ENCODE measurements at places on chromosomes 1 and 21.

DNA sequence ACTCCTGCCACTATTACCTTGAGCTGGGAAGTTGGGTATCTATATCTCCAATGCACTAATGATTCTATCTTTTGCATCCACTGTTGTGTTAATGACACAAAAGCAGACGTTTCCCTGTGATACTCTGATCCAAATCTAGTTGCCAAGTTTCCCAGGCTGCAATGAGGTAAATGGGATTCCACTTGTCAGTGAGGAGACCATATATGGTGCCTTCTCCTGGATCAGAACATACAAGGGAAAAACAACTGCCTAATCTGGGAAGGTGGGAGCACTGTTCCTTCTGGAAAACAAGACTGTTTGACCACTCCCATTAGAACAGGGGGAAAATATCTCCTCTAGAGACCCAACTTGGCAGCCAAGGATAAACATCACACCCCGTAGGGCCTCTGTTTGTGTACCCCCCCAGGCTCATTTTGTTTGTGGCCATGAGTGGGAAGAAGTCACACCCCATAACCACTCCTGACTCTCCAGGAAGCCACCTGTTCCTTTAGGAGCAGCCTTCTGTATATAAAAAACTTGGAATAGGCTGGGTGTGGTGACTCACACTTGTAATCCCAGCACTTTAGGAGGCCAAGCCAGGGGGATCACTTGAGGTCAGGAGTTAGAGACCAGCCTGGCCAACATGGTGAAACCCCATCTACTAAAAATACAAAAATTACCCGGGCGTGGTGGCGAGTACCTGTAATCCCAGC, 28.5 kb upstream of the SLC6A9 start:
- no peak for DNase-seq

GRCh38 chr1:45686288-45687013, at the start of gene GPBP1L1:
Gene GPBP1L1, minus strand, starts transcription at chr1:45686533. Its CDS starts 27,446 bp downstream, at chr1:45659087.
- peak; percentile 93 for DNase-seq

- no peak for DNase-seq
Observed at GRCh38 chr1:8201331-8201861, 116.5 kb upstream of the SLC45A1 start.

GRCh38 chr1:84283381-84283780, 18.1 kb upstream of the SAMD13 start:
- no peak for DNase-seq

DNA sequence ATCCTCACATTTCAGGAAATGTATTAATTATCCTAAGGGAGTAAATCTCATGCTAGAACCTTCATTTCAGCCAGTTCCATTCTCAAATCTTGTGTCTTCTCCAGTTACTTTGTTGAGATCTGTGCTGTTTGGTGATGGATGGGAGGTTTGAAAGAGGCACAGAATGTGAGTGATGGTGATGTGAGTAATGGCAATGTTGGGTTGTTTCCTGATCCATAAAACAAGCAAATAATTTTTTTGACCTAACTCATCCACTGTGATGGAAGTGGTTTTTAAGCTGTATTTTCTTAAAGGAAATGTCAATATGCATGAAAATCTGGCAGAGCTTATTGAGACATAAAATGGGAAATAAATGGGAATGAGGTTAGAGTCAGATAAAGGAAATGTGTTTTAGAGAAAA, 214.7 kb downstream of the CHRM3 start:
- DNase-seq, result no peak

DNA sequence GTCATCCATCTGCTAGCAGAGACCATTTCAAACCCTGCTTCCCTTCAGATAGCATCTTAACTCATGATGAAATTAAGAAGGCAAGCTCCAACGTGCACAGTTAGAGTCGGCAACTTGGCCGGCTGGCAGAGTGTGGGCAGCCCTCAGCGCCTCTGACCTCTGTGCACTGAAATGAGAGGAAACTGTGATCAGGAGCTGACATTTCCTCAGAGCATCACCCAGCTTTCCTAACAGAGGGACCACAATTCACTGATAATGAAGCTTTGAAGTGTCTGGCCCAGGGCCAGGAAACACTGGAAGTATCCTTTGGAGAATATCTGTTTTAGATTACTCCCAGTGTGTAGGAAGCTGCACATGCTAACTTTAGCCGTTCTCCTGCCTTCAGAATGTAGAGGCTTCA, 145.0 kb upstream of the ZC3H11B start:
- DNase-seq, result no peak

DNA sequence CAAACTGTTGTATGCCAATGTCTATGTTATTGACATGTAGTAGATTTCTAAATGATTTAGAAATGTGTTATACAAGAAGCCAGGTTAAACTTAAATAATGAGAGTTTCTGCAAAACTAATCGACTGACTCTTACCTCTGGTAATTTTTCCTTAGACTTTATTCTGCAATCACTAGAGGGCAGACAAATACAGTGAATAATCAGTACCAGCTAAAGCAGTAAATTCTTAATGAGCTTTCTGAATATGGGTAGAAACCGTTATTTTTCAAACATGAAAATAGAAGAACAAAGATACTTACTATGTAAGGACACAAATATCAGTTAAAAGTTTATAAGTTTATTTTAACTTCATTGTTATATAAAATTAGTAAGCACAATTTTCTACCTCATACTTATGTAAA, 97.9 kb upstream of the RGS1 start:
- no peak for DNase-seq

DNA sequence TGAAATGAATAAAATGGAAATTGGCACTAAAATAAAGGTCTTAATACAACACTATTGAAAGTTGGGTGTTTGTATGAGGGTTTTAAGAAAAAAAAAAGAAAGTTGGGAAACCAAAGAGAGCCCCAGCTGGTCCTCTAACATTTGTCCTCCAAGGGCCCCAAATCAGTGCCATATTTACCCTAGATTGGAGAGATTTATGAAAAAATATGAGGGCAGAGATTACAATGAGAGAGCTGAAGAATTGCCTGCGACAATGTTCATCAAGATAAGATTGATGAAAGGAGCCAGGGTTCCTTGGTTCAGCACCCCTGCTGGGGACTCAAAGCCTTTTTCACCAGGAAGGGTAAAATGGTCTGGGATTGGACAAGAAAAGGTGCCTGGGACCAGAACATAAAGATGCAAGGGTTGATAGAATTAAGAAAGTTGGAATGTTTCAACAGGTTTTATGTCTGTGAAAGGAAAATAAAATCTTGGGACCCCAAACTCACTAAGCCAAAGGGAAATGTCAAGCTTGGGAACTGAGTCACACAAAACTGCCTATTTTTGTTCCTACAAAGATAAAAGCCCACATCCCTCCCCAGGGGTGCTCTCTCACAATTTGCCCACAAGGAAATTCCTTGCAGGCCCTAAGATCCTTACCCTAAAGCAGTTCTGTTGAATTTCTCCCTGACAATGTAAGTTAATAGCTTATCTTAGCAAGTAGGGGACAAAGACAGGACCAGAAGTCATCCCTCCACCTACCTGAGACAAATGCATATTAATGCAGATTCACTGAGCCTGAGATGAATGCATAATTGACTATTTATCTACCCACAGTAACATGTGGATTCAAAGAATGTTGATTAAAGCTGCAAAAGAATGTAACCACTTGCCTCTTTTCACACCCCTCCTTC, 26.8 kb downstream of the CBR1 start:
- DNase-seq, result no peak

- no peak for DNase-seq
Observed at GRCh38 chr21:38970765-38971164, 165.0 kb downstream of the ETS2 start.

- no peak for DNase-seq
Observed at GRCh38 chr1:40664167-40664537, 1.3 kb downstream of the RIMS3 start.

DNA sequence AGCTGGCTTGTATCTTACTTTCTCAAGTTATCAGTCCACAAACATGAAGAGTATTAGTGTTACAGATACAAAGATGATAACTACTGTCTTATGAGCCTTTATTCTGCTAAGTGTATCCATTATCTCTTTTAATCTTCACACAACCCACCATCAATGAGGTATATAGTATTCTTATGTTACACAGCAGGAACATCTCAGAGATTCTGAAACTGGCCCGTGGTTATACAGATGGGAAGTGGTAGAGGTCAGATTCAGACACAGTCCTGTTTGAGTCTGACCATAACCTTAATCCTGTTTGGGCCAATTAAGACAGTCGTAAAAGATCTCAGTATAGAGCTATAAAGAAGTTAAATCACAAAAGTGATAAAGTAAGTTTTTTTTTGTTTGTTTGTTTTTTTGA, 5.1 kb upstream of the TMEM269 start:
- DNase-seq, result no peak

- no peak for DNase-seq
Observed at GRCh38 chr21:31222142-31222541, 121.9 kb downstream of the TIAM1 start.

DNA sequence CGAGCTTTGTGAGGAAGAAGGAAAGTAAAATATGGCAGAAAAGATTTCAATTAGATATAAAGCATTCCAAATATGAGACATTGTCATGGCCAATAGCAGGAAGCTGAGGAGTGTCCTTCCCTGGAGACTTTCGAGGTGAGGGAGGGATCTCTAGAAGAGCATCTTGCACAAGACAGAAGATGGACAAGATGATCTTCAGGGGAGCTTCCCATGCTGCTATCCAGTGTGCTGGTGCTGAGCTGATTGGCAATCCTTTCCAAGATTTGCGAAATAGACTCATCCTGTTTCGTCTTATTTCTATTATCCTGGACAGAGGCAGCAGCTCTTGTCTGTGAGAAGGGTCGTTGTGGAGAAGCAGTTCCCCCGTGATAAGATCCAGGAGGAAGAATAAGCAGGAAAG, 342.0 kb upstream of the CAMK1G start:
- DNase-seq, result no peak

DNA sequence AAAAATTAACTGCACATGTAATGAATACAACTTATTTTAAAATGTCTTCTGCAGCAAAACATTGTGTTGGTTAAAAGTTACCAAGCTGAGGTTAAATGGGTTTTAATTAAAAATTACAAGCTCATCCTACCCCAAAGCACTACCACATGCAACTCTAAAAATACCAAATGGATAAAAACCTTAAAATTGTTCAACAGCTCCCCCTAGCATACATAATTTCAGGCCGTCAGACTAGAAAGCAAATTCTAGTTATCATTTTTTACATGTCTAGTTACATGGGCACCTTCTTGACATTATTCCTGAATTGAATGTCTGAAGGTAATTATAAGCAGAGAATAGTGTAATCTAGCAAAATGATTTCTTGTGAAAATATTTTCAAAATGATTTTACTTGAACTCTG, 176.5 kb downstream of the C1orf21 start:
- peak; percentile 9 for DNase-seq

GRCh38 chr1:70134148-70134547, 71.2 kb downstream of the LRRC40 start:
- DNase-seq, result no peak

- DNase-seq, result no peak
Observed at GRCh38 chr1:57463343-57463742, 39.5 kb upstream of the DAB1 start.

DNA sequence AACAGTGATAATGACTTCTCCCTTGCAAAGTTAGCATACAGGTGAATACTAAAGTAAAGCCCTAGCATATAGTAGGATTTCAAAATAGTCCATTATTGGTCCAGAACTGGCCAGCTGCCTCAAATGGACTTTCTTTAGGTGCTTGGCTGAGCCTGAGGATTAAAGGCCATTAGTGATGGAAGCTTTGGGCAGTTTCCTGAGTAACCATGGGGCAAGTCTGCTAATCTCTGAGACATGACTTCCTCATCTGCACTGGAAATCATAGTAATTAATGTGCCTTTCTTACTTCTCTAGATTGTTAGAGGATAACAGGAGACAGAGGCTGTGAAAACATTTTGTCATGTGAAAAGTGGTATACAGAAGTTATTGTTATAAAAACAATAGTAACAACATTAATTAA, 156.5 kb upstream of the UBE2U start:
- DNase-seq, result no peak

DNA sequence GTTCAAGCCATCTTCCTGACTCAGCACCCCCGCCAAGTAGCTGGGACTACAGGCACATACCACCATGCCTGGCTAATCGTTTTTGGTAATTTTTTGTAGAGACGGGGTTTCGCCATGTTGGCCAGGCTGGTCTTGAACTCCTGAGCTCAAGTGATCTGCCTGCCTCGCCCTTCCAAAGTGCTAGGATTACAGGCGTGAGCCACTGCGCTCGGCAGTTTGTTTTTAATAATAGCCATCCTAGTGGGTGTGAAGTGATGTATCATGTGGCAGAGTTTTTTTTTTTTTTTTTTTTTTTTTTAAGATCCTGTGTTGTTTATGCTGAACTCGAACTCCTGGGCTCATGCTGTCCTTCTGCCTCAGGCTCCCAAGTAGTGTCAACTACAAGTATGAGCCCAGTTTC, 51.8 kb downstream of the SPEN start:
- DNase-seq, result no peak

GRCh38 chr1:221164951-221165838, 286.0 kb downstream of the HLX start:
- no peak for DNase-seq

- DNase-seq, result peak; percentile 57
Observed at GRCh38 chr1:33007190-33008050, 29.3 kb downstream of the AK2 start.

GRCh38 chr1:37708471-37708870, 16.2 kb downstream of the CDCA8 start:
- no peak for DNase-seq

GRCh38 chr1:176884286-176884685, 280.2 kb downstream of the ASTN1 start:
- no peak for DNase-seq

GRCh38 chr1:178646821-178647220, 78.2 kb upstream of the RALGPS2 start:
- no peak for DNase-seq

DNA sequence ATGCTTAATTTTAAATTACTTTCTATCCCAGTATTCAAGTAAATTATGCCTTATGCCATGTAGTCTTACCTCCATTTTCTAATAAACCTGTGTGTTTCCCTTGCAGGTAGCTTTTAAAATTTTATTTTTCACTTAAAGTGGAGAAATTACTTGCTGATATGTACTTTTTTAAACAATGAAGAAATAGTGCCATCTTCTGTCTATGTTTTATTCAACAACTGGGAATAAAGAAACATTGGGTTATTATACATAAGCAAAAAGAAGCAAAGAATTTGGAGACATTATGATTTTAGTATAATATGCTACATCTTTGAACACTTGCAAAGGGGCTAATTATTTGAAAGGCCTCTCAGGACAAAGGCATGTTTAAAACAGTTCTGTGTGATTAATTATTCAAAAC, 1912.9 kb downstream of the MRPL39 start:
- DNase-seq, result no peak

DNA sequence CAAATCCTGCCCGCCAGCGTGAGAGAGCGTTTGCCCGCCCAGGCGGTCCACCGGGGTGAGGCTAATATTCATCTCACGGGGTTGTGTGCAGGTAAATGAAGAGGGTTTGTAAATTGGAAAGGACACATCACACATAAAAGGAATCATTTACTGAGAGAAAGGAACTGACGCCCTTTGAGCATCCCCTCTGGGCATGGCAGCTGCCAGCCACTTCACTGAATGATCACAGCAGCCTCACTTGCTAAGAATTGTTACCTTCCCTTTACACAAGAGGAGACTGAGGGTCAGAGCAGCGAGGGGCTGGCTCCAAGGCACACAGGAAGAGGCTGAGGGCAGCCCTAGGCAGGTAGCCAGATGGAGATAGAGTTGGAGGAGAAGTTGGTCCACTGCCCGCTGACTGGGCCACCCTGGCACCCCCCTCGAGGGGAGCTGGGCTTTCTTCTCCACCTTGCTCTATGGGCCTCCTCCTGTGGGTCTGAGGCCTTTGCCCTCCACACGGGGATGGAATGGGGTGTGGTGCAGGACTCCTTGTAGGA, 96.0 kb downstream of the FOXD2 start:
- no peak for DNase-seq

- no peak for DNase-seq
Observed at GRCh38 chr21:45383111-45383614, 21.8 kb upstream of the COL18A1 start.
